ENCODE measurements at places on chromosomes 16 and 17.

GRCh38 chr16:85995541-85996423, 96.8 kb downstream of the IRF8 start:
- DNase-seq, result no peak

DNA sequence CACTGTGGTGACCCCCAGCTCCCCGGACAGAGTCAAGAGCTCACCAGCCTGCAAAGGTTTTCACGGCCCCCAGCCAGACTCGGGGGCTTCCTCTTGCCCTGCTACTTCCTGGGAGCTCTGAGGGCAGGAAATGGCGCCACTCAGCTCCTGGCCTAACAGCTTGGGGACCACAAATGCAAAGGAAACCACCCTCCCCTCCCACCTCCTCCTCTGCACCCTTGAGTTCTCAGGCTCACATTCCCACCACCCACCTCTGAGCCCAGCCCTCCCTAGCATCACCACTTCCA, 375 bp upstream of the SPN start:
- no peak for DNase-seq

GRCh38 chr17:29214215-29215146, 32.2 kb upstream of the CRYBA1 start:
- no peak for DNase-seq

- DNase-seq, result no peak
Observed at GRCh38 chr17:69819316-69820087, 255.5 kb upstream of the KCNJ16 start.

DNA sequence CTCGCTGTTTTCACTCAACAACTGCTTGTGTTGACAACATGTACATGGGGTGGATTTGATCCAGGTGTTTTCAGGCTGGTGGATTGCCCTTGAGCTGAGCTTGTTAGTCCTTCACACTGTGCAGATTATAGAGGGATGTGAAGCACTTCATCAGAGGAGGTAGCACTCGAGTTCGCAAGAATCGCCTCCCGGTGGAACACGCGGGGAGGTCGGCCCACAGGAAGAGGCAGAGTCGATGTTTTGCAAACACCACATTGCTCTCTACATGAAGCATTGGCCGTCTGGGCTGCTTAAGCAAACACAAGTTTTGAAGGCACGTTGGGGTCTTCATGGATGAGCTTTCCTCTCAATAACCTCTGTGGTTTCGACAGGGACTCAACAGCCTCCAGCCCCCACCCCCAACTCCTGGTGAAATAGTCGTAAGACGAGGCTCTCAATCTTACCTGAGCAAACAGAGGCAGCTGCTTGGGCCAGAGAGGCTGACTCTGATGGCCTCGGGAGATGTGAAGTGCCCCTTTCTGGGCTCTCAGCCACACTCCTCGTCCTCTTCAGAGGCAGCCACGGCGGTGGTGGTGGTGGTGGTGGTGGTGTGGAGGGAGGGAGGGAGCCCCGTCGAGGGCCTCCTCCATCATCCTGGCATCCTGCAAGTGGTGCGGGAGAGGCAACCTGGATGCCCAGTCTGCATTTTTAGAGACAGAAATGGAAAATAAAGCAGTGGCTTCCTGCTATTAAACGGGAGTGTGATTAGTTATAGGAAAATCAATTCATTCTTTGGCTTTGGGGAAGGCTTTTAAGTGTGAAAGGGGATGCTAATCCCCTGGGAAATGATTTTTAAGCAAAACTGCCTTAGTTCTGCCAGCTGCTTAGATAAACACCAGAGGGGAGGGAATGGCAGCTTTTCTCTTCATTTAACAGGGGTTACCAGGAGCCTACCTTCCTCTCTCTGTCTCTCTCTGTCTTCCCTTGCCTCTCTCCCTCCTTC, 552.5 kb upstream of the EEF2KMT start:
- DNase-seq, result no peak

DNA sequence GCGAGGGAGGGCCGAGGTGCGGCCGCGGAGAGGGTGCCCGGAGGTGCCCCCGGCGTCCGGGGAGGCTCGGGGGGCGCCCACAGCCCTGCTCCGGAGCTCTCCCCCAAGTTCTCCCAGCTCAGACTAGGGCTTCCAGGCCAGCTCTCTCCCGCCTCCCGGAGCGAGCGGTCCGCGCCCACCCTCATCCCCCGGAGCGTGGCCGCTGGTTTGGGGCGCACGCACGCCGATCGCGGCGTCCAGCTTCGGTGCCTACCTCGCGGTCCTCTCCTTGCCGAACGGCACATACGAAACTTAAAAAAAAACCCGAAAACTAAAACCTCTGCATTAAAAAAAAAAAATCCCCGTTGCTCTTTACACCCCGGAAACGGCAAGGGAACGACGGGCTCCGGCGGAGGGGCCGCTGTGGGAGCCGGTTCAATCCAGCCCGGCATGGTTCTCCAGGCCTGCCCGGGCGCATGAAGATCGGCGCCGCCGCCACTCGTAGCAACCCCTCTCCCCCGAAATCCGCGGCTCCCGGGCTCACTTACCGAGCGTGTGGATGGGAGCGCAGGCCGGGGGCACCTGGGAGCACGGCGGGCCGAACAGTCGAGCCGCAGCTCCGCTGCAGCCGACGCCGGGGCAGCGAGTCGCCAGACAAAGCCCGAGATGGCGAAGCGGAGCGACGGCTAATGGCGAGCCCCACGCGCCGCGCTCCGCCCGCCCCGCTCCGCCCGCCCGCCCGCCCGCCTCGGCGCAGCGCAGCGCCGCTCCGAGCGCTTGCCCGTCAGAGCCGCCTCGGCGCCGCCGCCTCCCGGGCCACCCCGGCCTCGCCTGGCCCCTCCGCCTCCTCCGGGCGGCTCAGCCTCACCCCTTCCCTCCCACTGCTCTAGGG, 973 bp upstream of the UBTF start:
- no peak for DNase-seq

DNA sequence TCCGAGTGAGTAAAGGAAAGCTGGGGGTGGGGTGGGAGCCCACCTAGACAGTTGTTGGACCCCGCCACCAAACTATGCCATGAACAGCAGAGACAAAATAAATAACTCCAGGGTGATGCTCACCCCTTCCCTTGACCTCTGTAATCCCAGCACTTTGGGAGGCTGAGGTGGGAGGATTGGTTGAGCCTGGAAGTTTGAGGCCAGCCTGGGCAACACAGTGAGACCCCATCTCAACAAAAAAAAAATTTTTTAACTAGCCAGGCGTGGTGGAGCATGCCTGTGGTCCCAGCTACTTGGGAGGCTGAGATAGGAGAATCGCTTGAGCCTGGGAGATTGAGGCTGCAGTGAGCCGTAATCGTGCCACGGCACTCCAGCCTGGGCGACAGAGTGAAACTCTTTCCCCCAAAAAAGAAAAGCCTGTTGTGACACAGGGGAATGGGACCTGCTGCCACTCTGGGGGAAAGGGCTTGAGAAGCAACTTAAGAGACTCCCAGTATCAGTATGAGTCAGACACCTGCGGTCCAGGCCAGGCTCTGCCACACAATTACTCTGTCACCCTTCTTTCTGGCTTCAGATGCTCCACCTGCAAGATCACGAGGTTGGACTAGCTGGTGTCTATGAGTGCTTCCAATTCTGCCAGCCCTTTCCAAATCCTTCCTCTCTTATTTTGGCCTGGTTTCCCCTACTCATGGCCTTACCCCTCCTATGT, 5.0 kb downstream of the SGCA start:
- no peak for DNase-seq
